ENCODE measurements at places on chromosomes 2 and 18. TPM values are rescaled to one million over a fixed set of nuclear protein-coding genes. Genes with fewer than 3 reads are reported as not detected.

Gene ARHGEF4
- 0.83 TPM for total RNA-seq

DNA sequence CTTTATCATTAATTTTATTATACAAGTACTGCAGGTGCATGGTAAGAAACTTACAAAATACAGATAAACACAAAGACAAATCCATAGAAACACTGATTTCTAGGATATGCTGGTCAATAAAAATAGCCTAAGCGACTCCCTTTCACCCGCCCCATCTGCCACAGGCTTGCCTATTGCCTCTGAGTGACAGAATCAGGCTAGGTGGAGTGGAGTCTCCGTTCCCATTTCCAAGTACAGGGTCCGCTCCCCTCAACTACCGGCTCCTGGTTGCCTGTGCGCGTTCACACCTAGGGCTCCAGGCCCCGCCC lies 201 bp upstream of the TRAPPC12 start:
- DNase-seq, result no peak

Gene PDCD1
- total RNA-seq, result not detected

Gene SLC30A3
- under 0.01 TPM for total RNA-seq

Gene CTIF
- 28.1 TPM for total RNA-seq

DNA sequence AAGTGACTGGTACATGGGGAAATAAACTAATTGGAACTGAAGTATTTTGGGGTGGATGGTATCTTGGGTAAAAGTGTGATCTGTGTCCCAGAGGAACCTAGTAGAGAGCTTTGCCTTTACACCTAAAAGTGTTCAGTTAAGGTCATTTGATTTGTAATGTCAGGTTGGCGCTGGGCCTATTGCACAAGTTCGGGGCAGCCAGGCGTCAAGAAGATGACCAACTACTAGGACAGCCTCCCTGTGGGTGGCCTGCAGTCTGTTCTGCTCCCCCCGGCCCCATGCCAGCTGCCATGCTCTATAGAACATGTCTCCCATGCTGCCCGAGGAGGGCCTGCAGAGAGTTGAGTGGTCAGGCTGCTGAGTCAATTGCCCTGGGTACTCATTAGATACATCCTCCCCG lies 10.1 kb downstream of the RRM2 start:
- no peak for DNase-seq
